SK-N-DZ (cell line): ENCODE measurements at places on chromosomes 7 and 10.

- no peak for DNase-seq
Observed at GRCh38 chr7:92375013-92375412, 72.3 kb upstream of the GATAD1 start.

GRCh38 chr10:28215930-28216329 lies 86.9 kb downstream of the MPP7 start:
- no peak for DNase-seq

GRCh38 chr7:144452064-144452463 lies 48.6 kb upstream of the NOBOX start:
- DNase-seq, result no peak

- DNase-seq, result no peak
Observed at GRCh38 chr10:77455561-77455960, 182.0 kb downstream of the KCNMA1 start.

DNA sequence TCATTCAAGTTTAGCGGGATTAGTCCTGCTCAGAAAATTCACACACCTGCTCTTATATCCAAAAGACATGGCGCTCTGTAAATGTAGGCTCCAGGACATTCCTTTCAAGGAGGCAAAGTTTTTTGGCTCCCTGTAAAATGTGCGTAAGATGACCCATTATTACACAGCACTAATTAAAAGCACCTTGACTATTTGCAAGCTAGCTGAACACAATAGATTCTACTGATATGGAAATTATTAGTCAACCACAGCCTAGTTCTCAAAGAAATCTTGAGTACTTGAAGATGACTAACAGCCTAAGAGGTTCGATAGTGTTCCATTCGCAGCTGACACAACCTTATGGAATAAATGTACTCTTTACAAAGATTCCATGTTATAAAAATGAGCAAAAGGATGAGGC lies 175.2 kb downstream of the BMPER start:
- no peak for DNase-seq

GRCh38 chr10:26357203-26357602 lies 80.9 kb upstream of the APBB1IP start:
- DNase-seq, result no peak

GRCh38 chr7:25207887-25208286 lies 20.4 kb downstream of the NPVF start:
- DNase-seq, result no peak

DNA sequence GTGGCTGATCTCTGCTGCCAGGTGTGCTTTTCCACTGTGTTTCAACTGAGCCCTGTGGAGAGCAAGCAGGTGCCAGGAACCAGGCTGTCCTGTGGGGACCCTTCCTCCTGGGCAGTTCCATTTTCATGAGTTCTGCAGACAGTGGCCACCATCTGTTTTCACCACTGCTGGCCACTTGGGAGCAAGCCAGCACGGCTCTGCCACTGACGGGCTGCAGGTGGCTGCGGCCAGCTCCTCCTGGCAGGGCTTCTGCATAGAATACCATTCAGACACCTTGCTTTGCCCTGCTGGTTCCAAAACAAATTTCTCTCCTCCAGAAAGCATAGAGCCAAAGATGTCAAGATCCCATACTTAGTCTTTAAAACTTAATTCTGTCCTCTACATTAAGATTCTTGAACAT lies 48.3 kb downstream of the LANCL2 start:
- no peak for DNase-seq

DNA sequence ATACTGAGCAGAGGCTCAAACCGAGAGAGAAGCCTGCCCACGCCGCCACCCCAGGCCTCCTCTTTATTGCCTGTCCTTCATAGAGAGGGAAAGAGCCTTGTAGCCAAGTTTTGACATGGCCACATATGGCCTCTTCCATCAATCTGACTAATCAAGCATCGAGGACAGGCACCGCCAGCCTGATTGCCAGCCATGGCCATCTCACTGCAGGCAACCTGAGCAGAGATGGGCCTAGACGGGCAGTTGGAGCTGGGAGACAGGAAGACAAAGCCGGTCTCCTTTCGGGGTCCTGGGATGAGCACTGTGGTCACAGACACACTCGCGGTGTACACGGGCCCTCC lies 67.2 kb downstream of the EBF3 start:
- DNase-seq, result no peak

DNA sequence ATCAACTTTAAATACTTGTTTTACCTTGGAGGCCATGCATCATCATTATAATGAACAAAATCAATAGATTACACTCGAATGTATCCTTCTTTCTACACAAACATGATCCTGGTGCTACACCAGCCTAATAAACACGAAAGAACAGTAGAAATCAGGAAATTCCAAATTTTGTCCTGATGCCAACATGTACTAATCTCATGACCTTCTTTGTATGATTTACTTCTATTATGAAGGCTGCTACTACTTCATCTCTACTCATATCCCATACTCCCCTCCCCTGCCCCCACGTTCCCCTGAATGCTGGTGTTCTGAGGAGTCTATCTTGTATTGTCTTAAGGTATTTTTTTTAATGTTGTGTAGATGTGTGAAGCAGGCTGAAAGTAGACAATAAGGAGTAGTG lies 315.0 kb downstream of the CACNA2D1 start:
- no peak for DNase-seq

DNA sequence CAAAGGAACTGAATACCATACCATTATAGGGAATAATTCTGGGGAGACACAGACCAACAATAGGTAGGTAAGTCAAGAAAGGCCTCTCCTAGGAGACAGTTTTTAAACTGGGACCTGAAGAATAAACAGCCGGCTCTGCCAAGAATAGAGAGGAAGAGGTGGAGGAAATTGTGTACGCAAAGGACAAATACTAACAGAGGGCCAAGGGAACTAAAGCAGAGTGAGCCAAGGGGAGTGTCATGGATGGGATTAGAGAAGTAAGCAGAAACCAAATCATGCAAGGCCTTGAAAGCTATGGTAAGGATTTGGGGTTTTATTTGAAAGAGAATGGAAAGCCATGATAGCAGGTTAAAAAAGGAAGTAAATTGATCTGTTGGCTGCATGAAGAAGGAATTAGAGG lies 18.1 kb upstream of the ITGB8 start:
- DNase-seq, result no peak

- DNase-seq, result no peak
Observed at GRCh38 chr7:40755438-40755837, 620.6 kb downstream of the SUGCT start.

DNA sequence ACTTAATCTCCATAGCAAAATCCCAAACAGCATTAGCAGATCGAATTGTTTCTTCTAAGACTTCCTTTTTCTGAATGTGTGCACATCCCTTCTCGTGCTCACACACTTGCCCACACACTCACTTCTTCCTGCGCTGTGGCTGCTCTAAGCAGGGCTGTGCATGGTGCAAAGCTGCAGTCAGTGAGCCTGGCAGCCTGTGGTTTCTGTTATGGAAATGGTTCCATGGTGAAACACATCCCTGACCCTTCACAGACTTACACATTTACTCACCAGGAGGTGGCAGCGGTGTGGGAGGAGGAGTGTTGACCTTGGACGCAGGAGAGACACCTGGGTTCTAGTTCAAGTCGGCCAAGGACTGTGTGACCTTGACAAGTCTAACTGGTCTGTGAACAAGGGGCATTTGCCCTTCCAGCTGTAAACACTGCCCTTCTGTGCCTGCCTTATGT lies 24.9 kb downstream of the MTURN start:
- peak; percentile 29 for DNase-seq

DNA sequence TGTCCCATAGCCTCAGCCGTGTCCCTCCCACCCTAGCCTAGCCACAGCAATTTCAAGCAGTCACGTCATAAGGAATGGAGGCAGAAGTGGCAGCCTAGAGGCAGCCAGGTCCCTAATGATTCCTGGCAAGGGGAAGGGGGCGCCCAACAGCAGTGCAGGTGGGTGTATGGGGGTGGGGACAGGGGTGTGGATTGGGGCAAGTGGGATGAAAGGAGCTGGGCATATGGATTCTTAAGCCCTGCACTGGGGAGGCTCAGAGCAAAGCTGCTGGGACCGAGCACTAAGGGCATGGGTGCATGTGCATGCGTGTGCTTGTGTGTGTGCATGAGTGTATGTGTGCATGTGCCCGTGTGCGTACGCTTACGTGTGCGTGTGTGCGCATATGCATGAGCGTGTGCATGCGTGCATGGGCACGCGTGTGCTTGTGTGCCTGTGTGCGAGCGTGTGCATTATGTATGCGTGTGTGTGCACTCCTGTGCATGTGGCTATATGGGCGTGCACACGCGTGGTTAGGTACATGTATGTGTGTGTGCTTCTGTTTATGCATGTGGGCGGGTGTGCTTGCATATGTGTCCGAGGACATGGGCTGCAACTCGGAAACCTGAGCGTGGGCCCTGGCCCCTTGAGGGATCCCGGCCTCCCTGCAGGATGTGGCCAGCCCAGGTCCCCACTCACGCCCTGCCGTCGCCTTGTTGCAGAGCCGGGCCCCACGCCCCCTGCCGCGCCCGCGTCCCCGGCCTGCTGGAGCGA lies 34.1 kb downstream of the SH2B2 start:
- no peak for DNase-seq
